GDM1 (cell line): ENCODE measurements at places on chromosomes 12 and 14.

DNA sequence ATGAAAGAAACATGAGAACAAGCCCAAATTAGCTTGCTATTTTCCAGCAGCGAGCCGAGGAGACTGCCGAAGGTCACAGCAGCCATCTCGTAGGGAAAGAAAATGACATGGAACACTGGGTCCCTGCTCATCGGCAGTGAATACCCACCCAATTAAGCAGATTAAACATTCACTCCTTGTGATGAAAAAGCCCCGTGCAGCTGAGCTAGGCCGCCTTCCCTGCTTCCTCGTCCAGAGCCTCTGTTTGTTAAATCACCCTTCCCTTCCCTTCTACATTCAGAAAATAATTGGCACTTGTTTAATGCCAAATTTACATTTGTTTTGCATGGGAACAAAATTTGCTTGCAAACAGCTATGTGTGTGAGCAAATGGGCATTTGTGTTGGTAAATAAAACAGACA is 342.5 kb downstream of the RMST start:
- no peak for DNase-seq

GRCh38 chr12:2539938-2540337 is 254.8 kb upstream of the FKBP4 start:
- no peak for DNase-seq

DNA sequence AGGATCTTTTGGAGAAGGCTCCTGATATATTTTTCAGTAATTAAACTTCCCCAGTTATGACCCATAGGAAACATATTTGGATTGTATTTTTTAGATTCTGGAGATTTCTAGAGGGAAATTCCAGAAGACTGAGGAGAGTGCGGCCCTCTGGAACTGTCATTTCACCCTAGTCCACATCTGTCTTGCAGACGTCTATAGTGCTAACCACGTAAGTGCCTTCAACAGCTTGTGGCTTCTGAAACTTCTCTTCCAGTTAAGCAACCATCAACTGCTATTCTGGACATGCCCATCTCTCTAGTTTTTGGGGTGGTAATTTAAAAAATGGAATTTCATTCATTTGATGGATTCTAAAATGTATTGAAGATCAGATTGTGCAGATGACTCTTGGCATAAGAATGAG is 1098.8 kb downstream of the TMEM121 start:
- DNase-seq = peak; percentile 3

DNA sequence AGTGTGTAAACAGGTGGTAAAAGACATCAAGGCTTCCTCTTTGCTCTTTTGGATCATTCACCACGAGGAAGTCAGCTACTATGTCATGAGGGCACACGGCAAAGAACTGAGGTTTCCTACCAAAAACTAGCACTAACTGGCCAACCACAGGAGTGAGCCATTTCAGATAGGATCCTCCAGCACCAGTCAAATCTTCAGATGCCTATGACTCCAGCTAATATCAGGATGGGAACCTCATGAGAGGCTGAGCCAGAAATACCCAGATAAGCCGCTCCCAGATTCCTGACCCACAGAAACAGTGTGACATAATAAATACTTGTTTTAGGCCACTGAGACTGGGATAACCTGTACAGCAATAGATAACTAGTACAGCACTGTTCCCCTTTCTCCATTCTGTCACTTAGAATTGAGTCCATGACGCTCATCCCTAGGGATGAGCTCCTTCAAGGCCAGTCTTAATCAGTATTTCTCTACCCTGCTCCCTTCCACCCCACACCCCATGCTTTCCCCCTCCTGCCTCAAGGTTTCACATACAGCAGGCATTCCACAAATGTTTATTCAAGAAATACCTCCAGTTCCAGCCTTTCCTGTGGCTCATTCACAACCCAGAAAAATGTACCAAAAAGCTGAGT is 68.4 kb downstream of the PPM1H start:
- peak; percentile 9 for DNase-seq

DNA sequence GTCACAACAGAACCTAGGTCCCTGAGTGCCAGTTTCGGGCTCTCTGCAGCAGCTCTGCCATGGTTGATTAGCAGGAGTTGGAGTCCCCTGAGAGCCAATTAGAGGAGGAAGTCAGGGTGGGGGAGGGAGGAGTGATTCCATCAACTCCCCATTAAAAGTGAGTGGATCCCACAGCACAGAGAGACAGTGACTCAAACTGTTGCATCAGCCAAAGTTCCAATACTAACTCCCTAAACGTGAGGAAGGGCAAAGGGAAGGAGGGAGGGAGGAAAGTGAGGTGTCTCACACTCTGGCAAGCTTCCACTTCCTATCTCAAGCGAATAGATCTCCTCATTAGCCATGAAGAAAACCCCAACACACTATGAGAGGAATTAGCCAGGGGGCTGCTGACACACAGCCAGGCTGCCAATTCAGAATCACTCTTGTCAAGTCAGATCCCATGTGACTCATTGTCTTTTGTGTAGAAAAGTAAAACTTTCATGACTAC is 23.6 kb downstream of the OR11H4 start:
- DNase-seq = no peak

GRCh38 chr12:52337054-52337453 is 15.9 kb upstream of the KRT83 start:
- no peak for DNase-seq

DNA sequence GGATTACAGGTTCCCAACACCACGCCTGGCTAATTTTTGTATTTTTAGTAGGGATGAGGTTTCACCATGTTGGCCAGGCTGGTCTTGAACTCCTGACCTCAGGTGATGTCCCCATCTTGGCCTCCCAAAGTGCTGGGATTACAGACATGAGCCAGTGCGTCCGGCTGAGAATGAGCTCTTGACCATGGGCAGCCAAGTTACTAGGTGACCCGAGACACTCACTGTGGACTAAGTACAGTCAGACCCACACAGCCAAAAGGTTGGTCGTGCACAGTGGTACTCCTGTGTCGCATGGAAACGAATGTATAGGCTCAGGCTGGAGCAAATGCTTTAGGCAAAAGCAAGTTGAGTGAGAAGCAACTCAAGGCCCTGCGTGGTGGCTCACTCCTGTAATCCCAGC is 21.0 kb downstream of the DLK1 start:
- no peak for DNase-seq

- no peak for DNase-seq
Measured at GRCh38 chr14:89137526-89138163, 279.4 kb downstream of the FOXN3 start.

DNA sequence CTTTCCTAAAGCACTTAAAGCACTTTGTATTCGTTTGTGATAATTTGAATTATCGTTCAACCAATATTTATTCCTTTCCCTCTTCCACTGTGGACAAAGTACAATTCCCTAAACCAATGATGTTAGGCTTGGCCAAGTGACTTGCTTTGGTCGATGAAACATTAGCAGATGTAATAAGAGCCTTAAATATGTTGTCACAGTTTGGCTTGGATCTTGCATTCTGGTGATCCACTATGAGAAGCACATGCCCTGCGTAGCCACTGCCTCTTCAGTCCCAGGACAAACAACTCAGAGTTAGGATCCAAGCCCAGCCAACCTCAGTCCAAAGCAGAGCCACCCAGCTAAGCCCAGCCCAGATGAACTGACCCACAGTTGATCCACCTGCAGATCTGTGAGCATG is 8.4 kb upstream of the C12orf75 start:
- DNase-seq = no peak

- DNase-seq = no peak
Measured at GRCh38 chr14:85853996-85854526, 324.1 kb downstream of the FLRT2 start.

DNA sequence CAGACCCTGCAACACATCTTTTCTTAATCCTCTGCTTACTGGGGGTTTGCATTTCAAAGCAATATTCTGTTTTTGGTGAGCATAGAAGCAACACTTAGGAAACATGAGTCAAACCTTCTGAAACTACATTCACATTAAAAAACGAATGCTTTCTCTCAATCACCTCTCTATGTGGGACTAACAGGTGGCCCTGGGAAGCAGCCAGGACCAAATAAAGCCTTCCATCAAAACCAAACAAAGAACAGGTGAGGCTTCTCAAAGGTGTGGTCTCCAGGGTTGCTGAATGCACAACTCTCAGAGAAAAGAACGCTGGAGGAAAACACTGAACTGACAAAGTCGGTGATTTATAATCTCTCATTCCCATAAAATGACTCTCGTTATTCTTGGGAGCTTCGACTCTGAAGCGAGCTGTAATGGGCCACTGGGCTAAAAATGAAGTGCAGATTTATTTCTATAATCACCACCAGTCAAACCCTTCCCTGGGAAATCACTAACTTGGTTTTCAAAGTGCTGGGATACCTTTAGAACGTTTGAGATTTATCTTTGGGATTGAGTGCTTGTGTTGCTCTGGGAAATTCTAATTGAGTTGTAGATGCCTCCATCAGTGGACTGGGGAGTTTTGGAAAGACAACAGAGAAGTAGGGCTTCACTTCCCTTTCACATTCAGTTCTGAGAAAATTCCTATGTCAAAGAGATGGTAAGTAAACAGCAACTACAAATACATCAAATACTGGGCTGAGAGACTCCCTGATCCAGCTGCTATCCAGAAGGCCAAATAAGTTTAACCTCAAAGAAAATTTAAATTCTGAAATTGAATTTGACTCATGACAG is 262.0 kb upstream of the TMPO start:
- DNase-seq = no peak

- DNase-seq = no peak
Measured at GRCh38 chr12:56300644-56301464, 724 bp upstream of the CS start.

DNA sequence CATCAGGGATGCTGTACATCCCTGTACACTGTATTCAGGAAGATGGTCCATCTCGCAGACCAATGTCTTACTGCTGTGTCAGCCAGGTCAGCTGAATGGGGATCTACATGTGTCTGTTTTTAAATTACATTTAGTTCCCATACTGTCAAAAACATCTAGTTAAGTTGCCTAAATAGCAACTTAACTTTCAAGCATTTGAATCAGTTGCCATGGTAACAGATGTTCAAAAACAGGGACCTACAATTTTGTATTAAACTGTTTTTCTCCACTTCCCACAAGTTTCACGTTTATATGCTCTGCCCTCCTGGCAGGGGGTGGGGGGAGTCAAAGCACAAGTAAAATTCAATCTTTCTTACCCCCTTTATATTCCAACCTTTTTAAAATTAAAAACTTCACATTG is 38.3 kb downstream of the C12orf42 start:
- no peak for DNase-seq

DNA sequence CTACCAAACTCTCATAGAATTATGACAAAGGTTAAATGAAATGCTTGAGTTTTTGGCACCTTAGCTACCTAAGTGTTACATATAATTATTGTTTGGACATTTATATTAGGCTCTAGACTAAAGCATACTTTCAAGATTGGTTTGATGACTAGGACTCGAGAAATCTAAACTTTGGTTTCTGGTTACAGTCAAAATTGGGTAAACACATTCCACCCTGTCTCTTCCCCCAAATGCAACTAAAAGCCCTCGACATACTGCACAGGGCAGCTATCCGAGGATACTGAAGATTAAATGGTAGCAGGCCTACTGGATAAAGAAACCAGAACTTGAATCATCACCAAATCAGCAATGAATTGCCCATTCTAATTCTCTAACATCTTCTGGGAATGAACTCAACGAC is 369.1 kb downstream of the PRKD1 start:
- no peak for DNase-seq

GRCh38 chr14:24297190-24297964 is 2.2 kb downstream of the DHRS1 start:
- peak; percentile 12 for DNase-seq

- DNase-seq = no peak
Measured at GRCh38 chr12:45302621-45303369, 86.9 kb downstream of the ANO6 start.

DNA sequence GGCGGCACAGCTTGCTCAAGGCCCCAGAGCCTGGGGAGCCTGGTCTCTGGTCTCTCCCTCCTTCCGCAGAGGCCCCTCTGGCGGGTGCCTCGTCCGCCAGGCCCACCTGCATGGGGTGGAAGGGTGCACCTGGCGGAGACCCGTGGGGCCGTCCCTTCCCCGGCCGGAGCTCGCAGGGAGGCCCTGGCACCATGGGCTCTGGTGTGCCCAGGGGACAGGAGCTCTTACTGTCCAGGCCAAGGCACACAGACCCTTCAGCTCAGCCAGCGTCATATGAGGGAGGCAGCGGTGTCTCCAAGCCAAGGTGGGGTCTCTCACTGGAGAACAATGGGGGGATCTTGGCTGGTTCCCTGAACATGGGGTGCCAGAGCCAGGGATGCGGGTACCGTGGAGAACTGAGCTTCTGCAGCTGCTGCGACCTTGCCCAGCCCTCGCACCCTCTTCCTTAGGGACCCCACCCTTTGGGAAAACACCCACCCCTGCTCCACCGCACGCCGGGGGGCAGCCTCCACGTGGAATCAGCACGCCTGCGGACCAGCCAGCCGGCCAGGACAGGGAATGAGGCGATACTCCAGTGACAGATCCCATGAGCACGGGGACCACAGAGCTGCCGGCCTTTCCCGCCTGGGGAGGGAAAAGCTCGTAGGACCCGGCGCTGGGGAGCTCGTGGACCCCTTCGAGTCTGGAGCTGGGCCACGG is 25.7 kb upstream of the GALNT9 start:
- no peak for DNase-seq

- DNase-seq = peak; percentile 81
Measured at GRCh38 chr12:31715283-31715825, 13.5 kb downstream of the AMN1 start.

- DNase-seq = no peak
Measured at GRCh38 chr14:76136476-76137110, 15.1 kb upstream of the GPATCH2L start.

GRCh38 chr14:35331605-35332516 is 39.7 kb downstream of the PSMA6 start:
- no peak for DNase-seq

GRCh38 chr14:59377991-59378601 is 87.1 kb downstream of the GPR135 start:
- DNase-seq = no peak

GRCh38 chr14:105102361-105102870 is 37.2 kb upstream of the GPR132 start:
- no peak for DNase-seq

DNA sequence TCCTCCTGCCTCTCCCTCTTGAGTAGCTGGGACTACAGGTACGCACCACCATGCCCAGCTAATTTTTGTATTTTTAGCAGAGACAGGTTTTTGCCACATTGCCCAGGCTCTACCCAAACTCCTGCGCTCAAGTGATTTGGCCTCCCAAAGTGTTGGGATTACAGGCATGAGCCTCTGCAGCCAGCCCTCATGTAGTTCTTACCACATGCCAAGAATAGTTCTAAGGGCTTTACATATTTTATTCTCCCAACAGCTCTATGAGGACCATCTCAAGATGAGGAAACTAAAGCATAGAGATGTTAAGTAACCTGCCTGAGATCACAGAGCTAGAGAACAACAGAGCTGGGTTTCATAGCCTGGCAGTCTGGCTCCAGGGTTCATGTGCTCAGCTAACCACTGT is 37.9 kb upstream of the ALDH2 start:
- no peak for DNase-seq
